ENCODE measurements at places on chromosomes 16 and 17.

GRCh38 chr17:42016411-42016831, 818 bp downstream of the DNAJC7 start:
- DNase-seq, result no peak

- DNase-seq, result no peak
These were observed 117.5 kb downstream of the NOG start for GRCh38 chr17:56710986-56711385.

DNA sequence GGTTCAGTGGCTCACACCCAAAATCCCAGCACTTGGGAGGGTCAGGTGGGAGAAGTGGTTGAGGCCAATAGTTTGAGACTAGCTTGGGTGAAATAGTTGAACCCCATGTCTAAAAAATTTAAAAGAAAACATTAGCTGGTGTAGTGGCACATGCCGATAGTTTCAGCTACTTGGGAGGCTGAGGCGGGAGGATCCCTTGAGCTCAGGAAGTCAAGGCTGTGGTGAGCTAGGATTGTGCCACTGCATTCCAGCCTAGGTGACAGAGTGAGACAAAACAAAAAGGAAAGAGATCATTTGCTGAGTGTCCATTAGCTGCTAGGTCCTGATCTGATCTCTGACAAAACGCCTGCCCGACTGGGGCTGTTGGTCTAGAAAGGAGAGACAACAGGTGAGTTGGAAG, 14.1 kb upstream of the DBNDD1 start:
- no peak for DNase-seq

- DNase-seq, result no peak
These were observed 45.4 kb downstream of the BAHCC1 start for GRCh38 chr17:81440511-81441244.

GRCh38 chr17:80104321-80104955, 3.1 kb downstream of the GAA start:
- no peak for DNase-seq

- DNase-seq, result no peak
These were observed 253.4 kb upstream of the RPL38 start for GRCh38 chr17:73949903-73950592.

DNA sequence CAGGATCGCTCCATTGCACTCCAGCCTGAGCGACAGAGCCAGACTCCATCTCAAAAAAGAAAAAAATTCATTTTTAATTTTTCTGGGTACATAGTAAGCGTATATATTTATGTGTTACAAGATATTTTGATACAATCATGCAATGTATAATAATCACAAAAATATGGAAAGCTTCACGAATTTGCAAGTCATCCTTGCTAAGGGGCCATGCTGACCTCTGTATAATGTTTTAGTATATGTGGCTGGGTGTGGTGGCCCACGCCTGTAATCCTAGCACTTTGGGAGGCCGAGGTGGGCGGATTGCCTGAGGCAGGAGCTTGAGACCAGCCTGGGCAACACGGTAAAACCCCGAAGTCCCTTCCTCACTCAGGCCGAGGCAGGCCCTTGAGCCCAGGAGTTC, 16.9 kb downstream of the FBRS start:
- no peak for DNase-seq

DNA sequence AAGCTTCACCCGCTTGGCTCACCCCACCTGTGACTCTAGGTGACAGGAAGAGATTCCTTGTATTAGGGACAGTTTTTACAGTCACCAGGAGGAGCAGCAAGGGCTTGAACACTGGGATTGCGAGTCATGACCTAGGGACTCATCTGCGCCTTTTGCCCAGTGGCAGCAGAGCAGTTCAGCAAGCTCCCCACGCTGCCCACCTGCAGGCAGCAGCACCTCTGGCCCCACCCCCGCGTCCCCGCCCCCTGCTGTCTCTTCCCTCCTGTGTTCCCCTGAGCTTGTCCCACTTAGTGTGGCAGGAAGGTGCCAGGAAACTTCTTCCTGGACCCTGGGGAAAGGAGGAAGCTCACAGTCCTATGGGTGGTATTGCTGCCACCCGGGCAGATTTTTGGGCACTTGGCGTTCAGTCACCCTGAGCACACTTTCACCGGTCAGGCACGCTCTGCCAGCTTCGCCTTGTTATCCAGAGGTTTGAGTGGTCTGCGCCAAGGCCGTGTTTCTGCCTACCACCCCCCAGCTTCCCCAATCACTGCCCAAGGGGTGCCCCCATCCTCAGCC, 8.7 kb downstream of the MMP15 start:
- DNase-seq, result no peak

GRCh38 chr17:37848690-37849616, 75.3 kb upstream of the TBC1D3K start:
- DNase-seq, result no peak

GRCh38 chr17:6712058-6712853, 913 bp downstream of the SLC13A5 start:
- no peak for DNase-seq

GRCh38 chr17:56723421-56723820, 110.3 kb downstream of the C17orf67 start:
- DNase-seq, result no peak

DNA sequence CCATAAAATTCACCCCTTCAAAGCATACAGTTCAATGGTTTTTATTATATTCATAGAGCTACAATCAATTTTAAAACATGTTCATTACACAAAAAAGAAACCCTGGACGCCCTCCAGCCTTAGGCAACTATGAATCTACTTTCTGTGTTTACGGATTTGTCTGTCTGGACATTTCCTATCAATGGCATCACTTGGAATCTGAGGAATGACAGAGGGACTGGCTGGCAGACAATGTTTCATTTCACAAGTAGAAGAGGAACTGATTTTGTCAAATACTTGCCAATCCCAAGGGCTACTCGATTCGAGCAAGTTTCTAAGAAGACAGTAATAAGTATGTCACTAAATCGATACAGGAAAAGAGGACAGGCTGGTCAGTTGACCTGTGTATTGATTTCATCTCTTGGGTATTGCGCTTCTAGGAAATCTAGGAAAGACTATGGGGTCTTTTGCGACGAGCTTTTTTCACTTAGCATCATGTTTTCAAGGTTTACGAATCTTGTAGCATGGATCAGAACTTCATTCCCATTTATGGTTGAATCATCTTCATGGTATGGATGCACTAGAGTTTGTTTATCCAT, 56.6 kb downstream of the RGS9 start:
- DNase-seq, result no peak

DNA sequence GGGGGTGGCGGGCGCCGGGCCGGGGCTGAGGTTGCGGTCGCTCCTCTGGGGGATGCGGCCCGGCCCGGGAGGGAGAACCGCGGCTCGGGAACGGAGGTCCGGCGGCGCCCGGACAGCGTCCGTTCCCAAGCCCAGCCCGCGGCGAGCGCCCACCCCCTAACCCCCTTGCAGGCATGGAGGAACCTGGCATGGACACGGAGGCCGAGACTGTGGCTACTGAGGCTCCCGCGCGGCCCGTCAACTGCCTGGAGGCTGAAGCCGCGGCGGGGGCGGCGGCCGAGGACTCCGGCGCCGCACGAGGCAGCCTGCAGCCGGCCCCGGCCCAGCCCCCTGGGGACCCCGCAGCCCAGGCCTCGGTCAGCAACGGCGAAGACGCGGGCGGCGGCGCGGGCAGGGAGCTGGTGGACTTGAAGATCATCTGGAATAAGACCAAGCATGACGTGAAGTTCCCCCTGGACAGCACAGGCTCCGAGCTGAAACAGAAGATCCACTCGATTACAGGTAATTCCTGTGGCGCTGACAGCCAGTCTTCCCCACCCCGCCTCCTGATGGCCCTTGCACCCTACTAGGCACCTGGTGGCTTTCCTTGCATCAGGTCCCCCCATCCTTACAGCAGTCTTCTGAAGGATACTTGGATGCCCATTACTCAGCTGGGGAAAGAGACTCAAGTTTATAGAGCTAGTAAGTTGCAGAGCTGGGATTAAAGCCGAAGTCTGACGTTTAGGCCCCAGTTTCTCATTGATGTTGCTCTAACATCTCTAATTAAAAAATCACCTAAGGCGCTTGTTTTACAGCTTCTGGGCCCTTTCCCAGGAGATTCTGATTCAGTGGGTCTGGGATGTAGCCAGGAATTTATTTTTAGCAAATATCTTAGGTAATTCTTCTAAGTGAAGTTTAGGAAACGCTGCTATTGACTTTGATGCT, 514 bp downstream of the UBFD1 start:
- DNase-seq, result no peak

GRCh38 chr16:68907781-68908181, 64.5 kb downstream of the TANGO6 start:
- DNase-seq, result no peak

GRCh38 chr17:8116776-8117175, 1.5 kb downstream of the ALOXE3 start:
- DNase-seq, result no peak

- DNase-seq, result no peak
These were observed 11.0 kb upstream of the SLC25A19 start for GRCh38 chr17:75300280-75300679.

GRCh38 chr16:88274847-88275246, 107.9 kb upstream of the ZNF469 start:
- no peak for DNase-seq

- DNase-seq, result no peak
These were observed 110.8 kb upstream of the MPHOSPH6 start for GRCh38 chr16:82280867-82281266.

DNA sequence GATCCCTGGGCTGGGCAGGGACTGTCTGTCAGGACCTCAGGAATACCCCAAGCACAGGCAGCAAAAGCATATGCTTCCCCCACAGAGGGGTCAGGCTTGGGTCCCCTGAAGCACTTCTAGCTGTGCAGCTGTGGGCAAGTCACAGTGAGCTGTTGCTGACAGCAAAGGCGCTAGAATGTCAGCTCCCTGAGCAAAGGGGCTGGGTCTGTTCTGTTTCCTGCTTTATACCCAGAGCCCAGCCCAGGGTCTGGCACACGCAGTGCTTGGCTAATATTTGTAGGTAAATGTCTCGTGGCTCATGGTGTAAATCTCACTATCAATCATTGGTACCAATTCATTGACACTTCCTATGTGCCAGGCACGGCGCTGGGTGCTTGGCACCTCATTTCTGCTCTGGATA, 16.6 kb upstream of the MPRIP start:
- DNase-seq, result no peak

- no peak for DNase-seq
These were observed 3.6 kb downstream of the PMFBP1 start for GRCh38 chr16:72168365-72168764.

DNA sequence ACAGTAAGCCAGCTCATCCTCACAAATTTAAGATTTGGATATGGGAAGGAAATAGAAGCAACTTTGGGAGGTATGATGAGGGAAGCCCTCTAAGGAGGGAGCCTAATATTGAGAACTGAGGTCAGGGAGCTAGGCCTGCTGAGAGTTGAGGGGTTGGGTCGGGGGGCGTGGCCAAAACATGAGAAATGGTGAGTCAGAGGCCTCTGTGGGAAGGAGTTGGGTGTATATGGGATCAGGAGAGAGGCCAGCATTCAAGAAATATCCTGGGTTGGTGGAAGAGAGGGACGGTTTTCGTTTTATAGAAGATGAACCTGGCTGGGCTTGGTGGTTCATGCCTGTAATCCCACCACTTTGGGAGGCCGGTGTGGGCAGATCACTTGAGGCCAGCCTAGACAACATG, 48.4 kb downstream of the CLEC16A start:
- no peak for DNase-seq

GRCh38 chr17:49260817-49261291, 30.3 kb upstream of the PHOSPHO1 start:
- no peak for DNase-seq

DNA sequence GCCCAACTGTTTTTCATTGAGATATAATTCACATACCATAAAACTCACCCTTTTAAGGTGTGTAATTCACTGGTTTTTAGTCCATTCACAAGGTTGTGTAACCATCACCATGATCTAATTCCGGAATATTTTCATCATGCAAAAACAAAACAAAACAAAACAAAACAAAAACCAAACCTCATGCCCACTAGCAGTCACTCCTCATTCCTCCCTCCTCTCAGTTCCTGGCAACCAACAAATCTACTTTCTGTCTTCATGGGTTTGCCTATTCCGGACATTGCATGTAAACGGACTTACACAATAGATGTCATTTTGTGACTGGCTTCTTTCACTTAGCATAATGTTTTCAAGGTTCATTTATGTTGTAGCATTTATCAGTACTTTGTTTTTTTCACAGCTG, 4.5 kb upstream of the NOD2 start:
- no peak for DNase-seq

GRCh38 chr17:66405836-66406677, 103.6 kb downstream of the PRKCA start:
- no peak for DNase-seq

DNA sequence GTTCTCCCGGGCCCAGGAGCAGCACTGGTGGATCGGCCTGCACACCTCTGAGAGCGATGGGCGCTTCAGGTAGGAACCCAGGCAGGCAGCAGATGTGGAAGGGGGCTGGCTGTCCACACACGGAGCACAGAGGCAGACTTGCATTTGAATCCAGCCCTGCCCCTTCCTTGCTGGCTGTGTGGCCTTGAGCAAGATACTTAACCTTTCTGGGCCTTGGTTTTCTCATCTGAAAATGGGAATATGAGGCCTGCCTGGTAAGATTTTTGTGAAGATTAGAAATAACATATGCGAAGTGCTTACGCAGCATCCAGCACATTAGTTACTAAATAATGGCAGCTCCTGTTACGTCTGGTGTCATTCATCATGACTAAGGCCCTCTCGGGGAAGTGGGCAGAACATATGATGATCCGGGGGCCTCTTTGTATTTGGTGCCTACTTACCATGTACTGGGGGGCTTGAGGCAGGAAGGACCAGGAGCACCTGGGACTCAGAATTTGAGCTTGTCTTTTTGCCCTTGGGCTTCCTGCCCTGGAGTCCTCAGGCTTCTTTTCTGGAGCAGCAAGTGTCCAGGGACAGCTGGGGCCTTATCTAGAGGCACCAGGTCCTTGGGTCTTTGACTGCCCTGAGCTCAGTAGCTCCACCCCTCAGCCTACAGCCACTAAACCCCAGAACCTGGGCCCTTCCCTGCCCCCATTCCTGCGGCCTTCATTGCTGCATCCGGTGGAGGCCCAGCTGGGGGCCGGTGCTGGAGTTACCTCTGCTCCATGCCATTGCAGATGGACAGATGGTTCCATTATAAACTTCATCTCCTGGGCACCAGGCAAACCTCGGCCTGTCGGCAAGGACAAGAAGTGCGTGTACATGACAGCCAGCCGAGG, 53.8 kb downstream of the MRC2 start:
- no peak for DNase-seq

DNA sequence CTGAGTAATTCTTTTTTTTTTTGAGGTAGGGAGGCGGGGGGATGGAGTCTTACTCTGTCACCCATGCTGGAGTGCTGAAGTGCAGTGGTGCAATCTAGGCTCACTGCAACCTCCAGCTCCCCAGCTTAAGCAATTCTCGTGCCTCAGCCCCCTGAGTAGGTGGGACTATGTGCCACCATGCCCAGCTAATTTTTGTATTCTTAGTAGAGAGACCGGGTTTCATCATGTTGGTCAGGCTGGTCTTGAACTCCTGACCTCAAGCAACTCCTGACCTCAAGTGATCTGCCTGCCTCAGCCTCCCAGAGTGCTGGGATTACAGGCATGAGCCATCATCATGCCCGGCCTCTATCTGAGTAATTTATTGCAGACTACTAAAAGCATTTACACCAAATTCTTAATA, 19.4 kb downstream of the KPNB1 start:
- DNase-seq, result no peak

GRCh38 chr17:68865584-68865983, 89.6 kb downstream of the ABCA8 start:
- DNase-seq, result no peak

- DNase-seq, result no peak
These were observed 62.2 kb downstream of the SRCIN1 start for GRCh38 chr17:38543403-38544174.
